ENCODE measurements at places on chromosomes 6 and 20. TPM values are rescaled to one million over a fixed set of nuclear protein-coding genes. Genes with fewer than 3 reads are reported as not detected.

VSTM2L gene
- total RNA-seq = not detected

GABRR1 gene
- not detected for total RNA-seq

OR2B6 gene
- total RNA-seq = not detected

UNC93A gene
- not detected for total RNA-seq

- DNase-seq = no peak
Measured at GRCh38 chr6:82869493-82869892, 196.1 kb downstream of the UBE3D start.

- DNase-seq = no peak
Measured at GRCh38 chr20:18197382-18198070, 59.9 kb downstream of the KAT14 start.

DNA sequence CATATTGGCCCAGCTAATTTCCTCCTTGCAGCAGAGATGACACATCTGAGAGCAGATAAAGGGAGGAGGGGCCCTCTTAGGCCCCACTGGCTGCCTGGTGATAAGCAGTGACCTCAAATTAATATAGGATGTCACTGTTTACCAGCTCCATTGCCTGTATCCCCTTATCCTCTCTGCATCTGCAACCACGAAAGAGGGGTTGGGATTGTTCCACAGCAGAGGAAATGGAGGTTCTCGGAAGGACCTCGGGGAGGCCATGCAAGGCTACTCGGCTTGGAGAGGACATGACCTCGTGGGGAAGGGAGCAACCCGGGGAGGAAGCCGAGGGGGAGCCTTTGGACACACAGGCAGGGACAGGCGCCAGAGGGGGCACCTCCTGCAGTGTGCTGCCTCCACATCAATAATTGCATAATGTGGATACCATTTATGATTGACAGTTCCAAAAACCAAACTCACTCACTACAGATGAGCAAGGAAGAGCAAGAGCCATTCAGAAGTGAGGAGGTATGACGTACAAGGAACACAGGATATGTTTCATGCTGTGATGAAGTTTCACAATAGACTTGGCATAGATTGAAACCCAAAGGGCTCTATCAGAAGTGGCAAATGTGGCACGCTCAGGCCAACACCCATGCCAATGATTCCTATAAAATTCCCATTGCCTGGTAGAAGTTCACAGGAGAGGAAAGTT, 177.2 kb upstream of the RNF24 start:
- DNase-seq = no peak

DNA sequence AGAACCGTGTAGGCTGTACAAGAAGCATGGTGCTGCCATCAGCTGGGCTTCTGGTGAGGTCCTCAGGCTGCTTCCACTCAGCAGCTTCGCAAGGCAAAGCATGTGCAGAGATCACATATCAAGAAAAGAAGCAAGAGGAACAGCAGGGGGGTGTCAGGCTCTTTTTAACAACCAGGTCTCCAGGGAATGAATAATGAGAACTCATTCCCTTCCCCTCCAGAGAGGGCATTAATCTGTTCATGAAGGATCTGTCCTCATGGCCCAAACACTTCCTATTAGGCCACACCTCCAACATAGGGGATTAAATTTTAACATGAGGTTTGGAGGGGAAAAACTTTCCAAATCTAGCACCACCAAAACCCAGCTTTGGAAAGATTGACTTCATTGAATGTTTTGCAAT, 20.0 kb downstream of the GINM1 start:
- DNase-seq = no peak

GRCh38 chr20:14288341-14289330, 48.8 kb downstream of the FLRT3 start:
- peak; percentile 35 for DNase-seq

- DNase-seq = no peak
Measured at GRCh38 chr6:38117281-38117680, 297.8 kb downstream of the ZFAND3 start.

- DNase-seq = no peak
Measured at GRCh38 chr6:147065786-147066185, 138.4 kb upstream of the STXBP5 start.

GRCh38 chr6:110810896-110811586, 4.2 kb downstream of the CDK19 start:
- no peak for DNase-seq

GRCh38 chr6:39007575-39007974, 41.0 kb upstream of the GLP1R start:
- no peak for DNase-seq

DNA sequence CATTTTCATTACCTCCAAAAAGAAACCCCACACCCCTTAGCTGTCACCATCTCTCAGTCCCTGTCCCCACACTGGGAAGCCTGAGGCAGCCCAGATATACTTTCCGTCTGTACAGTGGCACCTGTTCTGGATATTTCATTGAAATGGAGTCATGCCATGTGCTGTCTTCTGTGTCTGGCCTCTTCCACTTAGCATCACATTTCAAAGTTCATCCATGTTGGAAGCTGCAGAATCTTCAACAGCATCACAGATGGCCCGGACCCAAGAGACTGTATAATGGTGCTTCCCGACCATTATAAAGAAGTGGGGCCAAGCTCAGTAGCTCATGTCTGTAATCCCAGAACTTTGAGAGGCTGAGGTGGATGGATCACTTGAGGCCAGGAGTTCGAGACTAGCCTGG, 58.4 kb downstream of the DLGAP4 start:
- no peak for DNase-seq

DNA sequence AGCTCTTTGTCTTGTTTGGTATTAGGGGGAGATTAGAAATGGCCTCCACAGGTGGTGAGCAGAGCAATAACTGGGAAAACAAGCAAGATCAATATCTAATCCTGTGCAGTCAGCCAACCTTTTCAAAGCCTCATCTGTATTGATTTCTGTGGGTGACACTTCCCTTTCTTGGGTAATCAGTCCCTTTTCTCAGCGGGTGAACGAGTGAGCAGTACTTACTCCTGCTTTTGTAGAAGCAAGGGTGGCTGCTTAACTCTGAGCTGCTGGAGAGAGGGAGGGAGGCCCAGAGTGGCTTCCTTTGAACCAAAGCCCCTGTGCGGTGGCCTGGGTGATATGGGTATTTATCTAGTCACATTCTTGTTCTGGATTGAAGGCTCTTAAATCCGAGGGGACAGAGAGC, 254.8 kb upstream of the CHD6 start:
- DNase-seq = no peak

GRCh38 chr6:28134015-28134414, 7.7 kb upstream of the ZKSCAN8 start:
- peak; percentile 34 for DNase-seq

DNA sequence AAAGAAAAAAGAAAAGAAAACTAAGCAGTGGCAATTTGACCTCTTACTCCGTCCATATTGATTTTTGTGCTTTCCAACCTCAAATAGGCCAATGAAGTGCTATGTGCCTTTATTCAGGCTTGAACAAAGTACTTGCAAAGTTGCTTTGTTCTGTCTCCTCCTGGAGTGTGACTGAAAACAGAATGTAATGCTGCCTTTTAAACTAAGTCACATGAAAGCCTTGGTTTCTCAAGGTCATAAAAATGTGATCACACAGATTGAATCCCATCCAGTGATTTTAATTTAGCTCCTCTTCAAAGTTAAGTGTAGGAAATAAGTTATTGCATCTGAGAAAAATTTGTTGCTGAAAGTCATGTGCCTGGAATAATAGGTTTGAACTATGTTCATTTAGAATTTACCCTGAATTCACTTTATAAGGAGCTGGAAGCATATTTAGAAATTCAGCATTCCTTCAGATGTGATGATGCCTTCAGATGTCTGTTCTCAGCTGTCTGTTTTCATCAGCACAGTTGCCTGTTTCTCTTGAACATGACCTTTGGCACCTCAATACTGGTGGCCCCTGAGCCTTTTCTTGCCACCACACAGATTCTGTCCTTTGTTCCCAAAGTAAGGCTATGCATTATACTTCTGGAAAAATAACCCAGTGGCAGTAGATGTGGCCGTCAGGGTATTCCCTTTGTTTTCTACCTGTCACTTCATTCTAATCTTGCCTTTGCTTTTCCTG, 48.8 kb downstream of the KIZ start:
- no peak for DNase-seq

Data from Caki2 (cell line).